Hippocampal formation (tissue), 2 donors: ENCODE measurements at places on chromosomes 2 and 18.

GRCh38 chr2:126832014-126832413, 66.7 kb upstream of the TEX51 start:
- no peak for DNase-seq

- DNase-seq: no peak
Observed at GRCh38 chr2:222672068-222672401, 577 bp downstream of the MOGAT1 start.

DNA sequence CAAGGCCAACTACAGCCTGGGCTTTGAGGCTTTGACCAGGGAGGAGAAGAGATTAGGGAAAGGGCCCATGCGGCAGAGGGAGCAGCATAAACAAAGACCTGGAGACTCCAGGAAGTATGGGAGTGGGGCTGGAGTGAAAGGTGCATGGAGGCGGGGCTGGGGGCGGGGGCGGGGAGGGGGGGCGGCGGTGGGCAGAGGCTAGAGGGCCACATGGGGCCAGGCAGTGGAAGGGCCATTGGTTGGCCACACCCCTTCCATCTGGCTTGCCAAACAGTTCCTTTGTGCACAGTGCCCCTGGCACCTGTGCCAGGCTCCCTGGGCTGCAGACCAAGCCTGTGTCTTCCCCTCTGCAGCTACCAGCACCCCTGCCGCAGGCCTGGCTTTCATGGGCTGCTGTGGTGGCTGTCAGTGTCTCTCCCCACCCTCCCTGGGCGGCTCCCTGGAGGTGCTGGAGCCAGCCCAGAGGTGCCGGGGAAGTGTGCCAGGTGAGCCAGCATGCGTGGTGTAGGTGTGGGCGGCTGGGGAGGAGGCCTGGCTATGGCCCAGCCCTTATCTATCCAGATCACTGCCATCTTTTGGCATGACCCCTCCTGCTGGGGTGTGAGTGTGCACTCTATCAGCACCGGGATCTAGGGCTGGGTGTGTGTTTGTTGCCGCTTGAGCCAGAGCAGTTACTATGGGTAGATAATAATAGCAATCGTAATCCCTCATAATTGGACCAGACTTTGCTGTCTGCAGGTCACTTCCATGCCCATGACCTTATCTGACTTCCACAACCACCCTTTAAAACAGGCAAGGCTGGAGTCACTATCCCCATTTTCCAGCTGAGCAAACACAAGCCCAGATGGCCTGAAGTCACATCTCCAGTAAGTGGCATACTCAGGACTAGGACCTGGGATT, 30.5 kb downstream of the DNMT3A start:
- DNase-seq: no peak

DNA sequence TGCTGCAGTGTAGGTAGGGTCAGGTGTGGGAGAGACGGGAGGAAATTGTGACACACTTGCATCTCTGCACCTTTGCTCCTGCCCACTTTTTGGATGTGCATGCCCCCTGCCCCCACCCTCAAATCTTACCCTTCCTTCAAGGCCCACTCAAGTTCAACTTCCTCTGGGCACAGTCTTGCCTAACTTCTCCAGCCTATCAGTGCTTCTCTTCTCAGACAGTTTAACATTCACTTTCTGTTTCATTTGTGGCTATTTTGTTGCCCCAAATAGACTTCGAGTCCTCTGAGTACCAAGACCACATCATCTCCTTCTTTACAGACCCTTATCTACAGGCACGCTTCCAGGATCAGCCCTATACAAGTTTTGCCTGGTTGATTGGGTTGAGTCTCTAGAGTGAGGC, 2.7 kb downstream of the ST8SIA5 start:
- no peak for DNase-seq

- DNase-seq: no peak
Observed at GRCh38 chr2:64819774-64820688, 166.3 kb upstream of the SERTAD2 start.

DNA sequence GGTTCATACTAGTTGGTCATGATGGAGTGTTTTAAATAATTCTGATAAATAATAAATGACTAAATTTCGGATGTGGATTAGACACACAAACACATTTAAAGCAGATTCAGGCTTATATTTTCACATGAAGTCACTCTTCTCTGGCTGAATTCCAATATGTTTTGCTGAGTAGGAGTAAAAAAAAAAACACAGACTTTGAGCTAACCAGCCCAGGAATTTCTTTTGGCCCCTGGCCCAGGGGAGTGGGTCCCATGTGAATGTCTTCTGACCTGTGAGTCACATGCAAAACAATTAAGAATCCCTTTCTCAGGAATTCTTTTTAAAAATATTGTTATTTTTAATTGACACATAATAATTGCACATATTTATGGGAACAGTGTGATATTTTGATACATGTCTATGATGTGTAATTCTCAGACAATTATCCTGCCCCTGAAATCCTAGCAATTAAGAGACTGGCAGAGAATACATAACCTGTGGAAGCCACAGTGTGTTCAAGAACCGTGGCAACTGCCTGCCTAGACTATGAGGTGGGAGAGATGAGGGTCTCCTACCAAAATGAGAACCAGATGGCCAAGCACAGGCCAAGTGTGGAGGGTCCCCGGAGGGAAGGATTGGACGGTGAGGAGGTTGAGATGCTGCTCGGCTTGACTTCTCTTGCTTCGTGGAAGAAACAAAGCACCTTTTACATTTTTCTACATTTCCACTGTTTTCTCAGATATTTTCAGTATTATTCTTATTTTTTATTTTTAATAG, 236.4 kb downstream of the PIEZO2 start:
- DNase-seq: no peak

DNA sequence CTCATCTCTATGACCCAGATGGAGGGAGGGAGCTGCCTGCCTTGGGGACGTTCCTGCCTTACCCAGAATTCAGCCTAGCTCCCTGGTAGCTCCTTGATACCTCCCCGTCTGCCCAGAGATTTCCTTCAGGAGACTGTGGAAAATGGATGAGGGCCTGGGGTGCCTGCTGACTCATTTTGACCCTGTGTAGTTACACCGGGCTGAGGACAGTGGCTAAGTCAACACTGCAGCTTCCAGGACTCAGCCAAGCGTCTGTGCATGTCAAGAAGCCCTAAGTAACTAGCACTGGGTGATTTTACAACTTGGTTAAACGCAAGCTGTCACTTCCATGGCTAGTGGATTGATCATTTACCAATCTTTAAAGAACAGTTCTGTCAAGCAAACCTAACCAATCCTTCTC, 23.3 kb upstream of the EPAS1 start:
- no peak for DNase-seq

DNA sequence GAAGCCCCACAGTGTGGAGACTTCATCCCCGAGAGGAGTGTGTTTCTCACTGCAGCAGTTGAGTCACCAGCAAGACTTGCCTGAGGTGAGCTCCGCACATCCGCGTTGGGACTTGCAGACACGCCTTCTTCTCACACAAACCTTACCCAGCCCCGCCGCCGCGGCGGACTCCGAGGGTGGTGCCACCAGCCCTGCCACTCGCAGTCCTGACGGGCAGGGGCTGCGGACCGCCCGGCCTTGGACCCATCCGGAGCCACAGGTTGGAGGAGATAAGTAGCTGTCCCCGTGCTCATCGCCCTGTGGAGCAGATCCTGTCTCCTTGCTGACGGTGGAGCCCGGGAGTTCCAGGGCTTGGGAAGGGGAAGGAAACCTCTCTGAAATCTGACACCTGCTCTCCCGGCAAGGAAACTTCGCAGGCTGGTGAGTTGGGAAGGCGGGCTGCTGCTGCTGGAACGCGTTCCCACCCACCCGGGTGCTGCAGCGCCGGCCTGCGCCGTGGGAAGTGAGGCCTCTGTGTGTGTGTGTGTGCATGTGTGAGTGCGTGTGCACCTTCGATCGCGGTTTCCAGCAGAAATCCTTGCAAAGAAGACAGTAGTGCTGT, at the start of gene RAB27B:
RAB27B (plus strand) TSS at position 197 of the 601 bp plus-strand sequence. CDS start 49,109 bp downstream, outside the sequence.
- peak; percentile 3 for DNase-seq

DNA sequence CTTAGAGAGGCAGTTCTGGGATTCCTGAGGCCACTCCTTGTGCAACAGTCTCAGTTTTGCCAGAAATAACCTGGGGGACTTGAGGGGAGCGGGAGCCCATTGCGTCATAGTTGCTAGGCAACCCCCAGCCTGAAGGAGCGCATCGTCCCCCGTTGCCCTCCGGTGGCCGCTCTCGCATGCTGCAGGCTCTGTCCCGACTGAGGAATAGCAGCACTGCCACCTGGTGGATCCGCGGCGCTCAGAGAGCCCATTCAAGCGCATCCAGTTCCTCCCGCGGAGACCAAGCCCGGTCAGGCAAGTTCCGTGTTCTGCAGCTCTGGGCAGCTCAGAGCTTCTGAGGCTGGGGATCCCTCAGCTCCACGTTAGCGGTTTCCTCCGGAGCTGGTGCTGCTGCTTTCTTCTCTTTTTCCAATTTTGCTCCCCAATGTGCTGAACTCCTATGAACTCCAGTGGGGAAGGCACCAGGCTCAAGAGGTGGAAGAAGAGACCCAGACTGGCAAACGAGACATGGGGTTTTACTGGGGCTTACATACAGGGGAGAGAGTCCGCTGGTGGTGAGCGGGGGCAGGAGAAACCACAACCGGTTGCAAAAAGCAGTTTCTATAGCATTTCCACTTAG, 15.1 kb downstream of the SLC4A3 start:
- peak; percentile 94 for DNase-seq

DNA sequence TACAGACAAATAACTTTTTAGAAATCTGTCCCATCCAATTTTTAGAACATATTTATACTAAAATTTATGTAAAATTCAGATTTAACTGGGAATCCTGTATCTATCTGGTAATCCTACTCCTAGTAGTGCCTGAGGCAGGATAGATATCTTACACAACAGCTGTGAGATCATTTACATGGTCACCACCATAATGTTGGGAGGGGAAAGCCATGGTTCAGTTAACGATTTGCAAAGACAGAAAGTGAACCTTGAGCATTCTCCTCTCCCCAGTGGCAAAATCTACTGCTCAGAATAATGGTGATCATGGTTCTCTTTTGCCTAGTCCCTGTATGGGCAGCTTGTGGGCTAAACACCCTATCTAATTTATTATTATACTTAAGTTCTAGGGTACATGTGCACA, 7.7 kb upstream of the TMEM247 start:
- DNase-seq: no peak

DNA sequence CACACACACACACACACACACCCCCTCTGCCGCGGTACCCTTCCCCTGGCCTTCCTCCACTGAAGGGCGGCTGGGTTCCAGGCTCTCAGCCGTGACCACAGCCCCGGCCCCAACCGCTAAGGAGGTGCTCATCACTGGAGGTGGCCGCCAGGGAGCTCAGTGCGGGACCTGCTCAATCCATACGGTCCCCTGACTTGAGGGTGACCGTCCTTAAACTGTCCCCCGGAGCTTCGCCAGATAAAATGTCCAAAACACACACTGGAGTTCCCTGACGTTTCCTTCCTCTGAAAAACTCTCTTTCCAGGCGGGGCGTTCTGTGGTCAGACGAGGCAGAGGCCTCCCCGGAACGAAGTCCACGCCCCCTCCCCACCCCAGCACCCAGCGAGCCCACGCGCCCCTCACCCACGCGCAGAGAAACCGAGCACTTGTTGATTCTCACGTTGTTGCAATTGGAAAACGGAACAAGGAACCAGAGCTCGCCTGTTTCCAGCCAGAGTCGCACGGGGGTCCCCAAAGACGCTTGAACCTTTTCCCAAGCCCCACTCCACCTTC, 1.4 kb downstream of the MBP start:
- DNase-seq: no peak

DNA sequence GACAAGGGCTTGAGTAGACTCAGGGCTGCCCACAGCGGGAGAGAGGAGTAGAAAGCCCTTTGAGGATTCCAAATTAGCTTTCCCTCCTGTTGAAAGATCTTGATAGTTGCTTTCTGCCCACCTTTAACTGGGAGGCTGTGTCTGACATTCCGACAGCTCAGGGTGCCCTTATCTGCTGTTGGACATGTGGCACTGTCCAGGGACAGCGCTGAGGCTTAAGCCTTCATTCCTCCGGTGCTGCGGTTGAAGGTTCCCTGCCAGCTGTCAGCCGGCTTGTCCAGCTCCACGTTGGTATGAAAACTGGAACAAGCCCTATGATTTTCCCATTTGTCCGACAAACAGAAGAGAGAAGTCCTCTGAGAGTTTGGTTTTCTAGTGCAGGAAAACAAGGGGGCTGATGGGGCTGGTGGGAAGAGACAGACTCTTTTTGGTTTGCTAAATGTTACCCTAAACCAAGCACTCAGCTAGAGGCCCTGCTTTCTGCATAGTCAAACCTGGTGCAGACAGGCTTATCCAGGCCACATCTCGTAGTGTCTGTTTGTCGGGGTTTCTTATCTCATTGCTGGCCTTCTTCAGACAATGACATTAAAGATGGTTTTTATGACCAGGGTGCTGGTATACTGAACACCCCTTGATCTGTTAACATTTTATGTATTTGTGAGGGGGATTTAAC, 24.5 kb downstream of the GREB1 start:
- no peak for DNase-seq

GRCh38 chr2:167729911-167730310, 517.5 kb downstream of the STK39 start:
- DNase-seq: peak; percentile 12

- no peak for DNase-seq
Observed at GRCh38 chr2:160575368-160575767, 81.8 kb upstream of the RBMS1 start.

DNA sequence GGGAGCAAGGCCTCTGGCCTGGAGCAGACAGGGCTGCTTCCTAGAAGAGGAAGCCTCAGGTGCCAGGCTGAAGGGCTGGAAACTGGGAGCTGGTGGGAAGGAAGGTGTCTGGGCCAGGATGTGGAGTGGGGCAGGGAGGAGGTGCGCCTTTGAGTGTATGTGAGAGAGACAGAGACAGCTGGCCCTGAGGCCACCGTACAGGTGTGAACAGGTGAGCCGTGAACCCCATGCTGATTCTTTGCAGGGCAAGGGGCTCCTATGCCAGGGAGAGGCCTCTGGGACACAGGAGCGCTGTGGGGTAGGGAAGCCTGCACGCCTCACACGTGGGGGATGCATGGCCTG, 16.3 kb downstream of the ZFP36L2 start:
- DNase-seq: no peak

DNA sequence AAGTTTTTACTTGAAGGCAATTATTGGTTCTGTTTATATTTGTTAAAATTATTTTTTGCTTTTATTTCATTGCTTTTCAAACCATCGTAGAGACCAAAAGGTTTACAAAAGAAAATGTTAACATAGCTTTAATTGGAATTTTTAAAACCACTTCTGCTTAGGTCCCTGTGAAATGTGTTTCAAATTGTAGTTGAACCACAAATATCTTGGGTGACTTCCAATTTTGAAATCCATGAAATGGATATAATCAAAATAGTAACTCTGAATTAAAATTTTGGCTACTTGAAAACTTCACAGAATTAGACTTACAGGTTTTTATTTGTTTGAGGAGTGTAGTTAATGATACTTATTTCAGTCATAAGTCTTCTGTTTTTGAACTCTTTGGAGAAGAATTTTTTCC, 3.1 kb upstream of the SPAG16 start:
- DNase-seq: no peak
